DMS79 (cell line): ENCODE measurements at places on chromosomes 4 and X.

DNA sequence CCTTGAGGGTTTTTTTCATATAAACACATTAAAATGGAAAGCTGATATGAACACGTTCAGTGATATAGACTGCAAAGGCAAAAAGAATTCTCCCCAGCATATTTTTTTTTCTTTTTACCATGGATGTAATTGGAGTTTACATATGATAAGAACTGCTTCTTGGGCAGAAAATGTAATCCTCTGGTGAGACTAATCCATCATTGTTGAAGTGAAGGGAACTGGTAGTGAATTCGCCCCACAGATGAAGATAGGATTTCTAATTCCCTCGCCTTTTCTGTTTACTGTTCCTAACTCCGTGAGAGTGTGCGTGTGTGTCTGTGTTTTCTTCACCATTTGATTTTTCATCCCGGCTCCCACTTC lies 88.9 kb downstream of the GPR143 start:
- no peak for DNase-seq

DNA sequence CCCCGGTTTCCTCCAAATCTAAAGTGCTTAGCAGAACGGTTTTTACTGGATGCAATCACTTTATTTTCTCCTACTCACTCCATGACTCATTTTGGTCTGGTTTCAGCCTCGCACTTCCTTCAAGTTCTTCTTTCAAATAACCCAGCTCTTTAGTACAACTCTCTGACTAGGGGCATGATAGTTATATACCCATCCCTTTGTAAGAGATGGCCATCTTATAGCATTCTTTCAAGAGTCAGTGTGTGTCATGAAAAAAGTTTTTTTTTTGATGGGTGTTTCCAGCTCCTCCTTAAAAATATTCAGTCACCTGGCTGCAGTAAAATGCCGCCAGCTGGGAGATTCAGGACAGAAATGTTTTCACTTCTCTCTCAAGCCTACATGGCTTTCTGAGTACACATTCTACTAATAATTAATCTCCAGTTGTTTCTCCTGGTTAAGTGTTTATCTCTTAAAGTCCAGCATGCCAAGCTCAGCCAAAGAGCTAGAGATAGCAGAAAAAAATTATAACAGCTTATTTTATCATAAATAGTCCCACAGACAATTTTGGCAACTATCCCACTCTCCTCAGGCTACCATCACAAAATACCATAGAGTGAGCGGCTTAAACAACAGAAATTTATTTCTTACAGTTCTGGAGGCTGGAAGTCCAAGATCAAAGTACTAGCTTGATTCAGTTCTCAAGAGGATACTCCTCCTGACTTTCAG lies 139.3 kb downstream of the GASK1B start:
- DNase-seq: no peak

GRCh38 chr4:98283219-98284189 lies 22.3 kb downstream of the RAP1GDS1 start:
- no peak for DNase-seq

DNA sequence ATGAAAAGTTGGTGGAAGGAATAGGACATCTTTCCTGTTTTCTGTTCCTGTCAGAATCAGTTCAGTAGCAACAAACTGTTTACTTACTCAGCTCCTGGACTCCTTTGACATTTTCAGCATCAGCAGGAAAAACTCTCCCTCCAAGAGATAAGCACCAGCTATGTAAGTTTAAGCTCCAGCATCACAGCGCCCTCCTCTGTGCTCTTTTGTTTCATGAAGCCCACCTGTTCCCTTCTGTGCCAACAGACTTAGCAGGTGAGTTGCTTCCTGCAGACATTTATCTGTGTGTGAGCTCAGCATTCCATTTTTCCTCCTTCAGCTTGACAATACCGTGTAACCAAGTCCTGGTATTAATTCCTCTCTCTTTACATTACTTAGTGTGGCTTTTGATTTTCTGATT lies 644.1 kb upstream of the AGA start:
- no peak for DNase-seq

DNA sequence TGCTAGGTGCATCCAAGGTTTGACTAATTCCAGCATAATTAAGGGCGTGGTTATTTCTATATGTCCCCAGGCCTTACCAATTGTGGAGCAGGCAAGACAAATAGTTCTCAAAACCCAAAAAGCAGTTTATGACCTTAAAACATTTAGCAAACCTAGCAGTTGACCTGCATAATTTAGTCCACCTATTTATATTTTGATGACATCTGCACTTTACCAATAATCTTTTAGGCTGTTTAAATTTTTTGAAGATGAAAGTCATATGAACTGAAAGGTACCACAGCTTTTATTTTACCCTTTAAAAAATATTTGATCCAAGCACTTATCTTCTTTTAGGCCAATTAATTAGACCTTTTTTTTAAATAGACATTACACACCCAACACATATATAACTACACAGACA lies 9.8 kb upstream of the ASIC5 start:
- DNase-seq: no peak

- no peak for DNase-seq
Observed at GRCh38 chrX:69145714-69146113, 19.5 kb downstream of the PJA1 start.

DNA sequence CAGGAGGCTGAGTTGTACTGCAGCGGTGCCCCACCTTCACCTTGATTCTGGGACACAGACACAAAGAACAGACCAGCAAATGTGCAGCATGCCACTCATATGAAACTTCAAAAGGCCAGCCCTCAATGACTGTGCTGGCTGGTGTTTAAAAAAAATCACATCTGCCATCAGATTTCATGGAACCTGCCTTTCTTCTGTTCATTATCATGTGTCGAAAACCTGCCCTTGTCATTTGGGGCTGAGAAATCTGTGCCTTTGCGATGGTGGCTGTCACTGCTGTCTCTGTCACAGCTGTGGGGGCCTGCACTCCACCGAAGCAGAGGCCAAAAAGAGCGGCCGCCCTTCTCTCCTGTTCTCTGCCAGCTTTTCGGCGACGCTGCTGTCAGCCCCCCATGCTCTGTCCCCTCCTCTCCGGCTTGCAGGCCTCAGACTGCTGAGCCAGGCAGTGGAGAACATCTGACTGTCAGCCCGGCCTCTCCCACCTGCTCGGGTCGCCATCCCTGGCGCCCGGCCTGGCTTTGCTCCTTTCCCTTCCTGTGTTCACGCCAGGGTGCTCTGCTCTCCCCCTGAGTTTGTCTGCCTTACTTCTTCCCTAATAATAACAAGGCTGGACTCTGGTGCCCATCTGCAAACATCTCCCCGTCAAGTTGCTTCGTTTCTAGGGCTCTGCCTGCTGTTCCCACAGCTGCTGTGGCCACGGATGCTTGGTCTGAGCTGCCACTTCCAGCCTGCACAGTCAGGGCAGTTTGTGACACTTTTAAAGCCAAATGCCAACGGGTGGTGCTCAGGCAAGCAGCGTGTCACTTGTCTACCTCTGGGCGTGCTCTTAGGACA lies 355.2 kb downstream of the UNC5C start:
- DNase-seq: no peak

DNA sequence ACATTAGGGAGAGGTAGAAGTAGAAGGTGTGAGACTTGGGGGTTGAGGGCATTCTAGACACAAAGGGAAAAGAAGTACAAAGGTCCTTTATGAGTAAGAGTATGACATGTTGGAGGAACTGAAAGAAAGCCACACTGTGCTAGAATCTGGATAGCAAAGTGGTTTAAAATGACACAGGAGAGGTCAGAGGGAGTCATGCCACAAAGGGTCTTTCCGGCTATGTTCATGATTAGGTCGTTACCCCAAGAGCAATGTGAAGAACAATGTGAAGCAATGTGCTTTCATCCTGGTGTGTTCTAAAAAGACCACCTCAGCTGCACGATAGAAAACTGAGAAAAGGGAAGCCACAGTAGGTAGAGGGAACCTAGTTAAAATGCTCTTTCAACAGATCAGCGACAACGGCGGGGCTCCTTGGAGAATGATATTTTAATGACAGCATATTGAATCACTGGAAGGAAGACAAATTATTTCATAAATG lies 29.2 kb downstream of the SMIM14 start:
- DNase-seq: no peak

- no peak for DNase-seq
Observed at GRCh38 chr4:146436423-146437162, 85.1 kb downstream of the SLC10A7 start.

DNA sequence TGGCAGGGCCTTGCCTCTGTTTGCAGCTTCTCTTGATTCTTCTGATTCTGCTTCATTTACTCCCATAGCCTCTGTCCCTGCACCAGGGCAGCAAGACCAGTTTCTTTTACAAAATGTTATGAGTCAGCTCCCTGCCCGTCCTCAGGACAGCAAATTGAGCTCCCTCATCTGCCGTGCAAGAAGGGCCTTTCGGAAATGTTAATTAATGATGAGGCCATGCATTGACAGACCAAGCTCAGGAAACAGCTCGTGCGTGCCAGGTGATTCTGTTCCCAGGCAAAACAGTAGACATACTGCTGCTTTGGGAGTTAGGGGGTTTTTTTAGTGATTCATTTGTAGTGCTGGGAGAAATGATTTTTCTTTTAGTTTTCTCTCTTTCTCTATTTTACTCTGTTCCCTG lies 231.7 kb downstream of the FBXW7 start:
- no peak for DNase-seq

DNA sequence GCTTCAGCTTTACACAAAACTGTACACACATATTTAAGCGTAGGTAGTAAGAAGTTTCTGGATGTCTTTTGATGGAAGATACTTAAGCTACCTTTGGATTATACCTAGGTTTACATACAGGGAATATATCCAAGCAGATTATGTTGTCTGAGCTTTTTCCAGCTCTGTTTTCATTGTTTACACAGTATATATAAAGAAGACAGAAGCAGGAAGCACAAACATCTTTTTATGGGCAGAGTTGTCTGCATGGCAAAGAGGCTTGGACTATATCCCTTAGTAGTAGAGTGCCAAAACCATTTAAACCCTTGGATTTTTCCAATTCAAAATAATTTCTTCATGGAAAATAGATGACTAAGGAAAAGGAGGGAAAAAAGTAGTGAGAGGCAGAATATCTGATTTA lies 329.4 kb upstream of the AGA start:
- DNase-seq: no peak

DNA sequence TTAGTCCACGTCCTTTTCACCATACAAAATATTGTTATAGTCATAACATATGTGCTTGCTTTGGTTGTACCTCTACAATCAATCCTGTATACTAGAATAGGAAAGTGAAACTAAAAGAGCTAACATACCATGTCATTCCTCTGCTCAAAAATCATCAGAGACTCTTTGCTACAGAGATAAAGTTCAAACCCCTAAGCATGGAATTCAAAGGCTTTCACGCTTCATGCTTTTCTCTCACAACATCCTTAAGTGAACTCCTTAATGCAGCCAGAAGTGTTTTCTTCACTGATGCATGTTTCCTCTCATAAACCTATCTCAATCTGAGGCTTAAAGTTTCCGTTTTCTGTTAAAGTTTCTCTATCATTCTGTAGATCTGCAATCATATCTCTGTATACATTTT lies 744.6 kb upstream of the IGFBP7 start:
- no peak for DNase-seq

DNA sequence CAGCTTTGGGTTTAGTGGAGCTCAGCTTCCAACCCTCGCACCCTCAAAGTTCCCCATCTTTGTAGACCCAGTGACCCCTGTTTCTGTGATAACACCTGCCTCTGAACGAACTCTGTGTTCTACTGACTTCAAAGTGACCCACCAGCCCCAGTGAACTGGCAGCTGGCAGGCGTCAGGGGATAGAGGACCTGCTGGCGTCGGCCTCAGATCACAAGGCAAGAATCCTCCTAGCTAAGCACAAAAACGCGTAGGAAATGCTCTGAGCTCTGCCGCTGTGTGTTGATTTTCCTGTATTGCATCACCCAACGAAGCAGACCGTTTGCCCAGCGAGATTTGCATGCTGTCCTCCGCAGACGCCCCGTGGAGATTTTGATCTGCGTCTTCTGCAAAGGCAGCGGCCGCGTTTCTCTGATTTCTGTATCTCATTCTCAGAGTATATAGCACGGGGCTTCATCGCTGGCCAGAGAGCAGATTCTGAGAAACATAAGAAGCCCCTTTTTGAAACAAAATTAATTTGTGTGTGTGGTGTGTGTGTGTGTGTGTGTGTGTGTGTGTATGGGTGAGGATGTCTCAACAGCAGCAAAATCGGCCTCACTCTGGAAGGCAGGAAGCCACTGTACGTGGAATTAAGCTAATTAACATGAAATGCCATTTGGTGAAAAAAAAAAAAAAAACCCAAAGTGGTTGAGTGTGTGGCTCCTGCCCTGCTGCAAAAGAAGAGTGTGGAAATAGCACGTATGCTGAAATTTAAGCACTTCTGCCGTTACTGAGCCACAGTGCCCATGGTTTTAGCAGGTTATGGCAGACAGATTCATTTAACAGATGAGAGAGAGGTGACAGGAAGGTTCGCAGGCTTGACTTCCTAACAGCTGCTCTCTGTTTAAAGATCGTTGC lies 29.2 kb upstream of the ASMTL start:
- DNase-seq: no peak

DNA sequence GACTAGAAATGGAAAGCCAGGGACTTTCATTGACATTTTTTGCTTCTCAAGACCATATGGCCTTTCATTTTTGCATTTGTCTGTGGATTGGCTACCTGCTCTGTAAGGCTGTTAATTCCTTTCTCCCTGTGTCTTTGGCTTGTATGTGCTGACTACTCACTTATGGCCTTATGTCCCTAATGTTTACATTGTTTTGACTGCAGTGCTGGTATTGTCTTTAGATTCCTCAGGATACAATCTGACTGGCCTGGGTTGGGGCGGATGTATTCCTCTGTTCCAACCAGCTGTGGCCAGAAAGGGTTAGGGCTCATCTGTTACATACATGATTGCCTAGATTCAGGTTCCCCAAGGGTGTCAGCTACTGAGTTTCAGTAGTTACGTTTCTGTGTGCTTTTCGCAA lies 108.1 kb downstream of the RAPGEF2 start:
- no peak for DNase-seq

DNA sequence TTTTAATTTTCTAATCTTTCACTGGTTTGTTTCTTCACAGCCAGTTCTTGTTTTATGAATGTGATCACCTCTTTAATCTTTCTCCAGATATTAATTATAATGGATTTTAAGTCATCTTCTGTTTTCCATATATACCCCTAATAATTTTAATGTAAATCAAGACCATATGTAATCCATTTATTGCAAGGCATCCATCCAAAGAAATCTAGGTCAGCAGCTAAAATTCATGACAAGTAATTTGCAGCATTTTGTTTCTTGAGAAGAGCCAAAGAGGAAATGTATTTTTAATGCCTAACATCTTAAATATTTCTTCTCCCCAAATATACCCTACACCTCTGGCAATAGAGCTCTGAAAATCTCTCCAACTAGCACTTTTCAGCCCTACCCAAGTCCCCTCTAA lies 81.1 kb downstream of the SUPT20HL2 start:
- DNase-seq: no peak

DNA sequence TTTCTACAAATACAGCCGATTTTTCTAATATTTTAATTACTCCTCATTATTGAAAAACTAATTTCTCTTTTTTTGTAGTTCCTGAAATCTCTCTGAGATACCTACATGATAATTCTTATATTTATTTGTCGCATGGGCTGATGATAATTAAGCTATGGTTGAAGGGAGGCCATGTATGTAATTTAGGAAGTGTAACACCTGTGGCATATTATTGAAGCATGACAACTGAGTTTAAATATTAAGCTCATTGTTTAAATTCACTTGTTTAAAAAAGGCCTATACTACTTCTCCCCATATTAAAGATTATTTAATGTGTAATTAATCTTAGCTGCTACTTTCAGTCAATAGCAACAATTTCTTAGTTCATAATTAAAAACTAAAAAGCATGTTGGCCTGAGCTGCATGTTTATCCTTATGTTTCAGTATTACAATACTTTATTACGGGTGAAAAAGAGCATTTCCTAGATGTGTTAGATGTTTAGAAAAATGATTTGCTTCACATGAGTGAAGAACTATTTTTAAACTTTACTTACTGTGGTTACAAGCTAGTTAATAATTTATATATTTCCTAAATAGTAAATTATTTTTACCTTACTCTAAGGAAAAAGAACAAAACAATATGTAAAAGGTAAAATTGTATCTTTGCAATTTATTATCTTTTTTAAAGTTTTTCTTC lies 122.4 kb downstream of the RAP1GDS1 start:
- no peak for DNase-seq
